Putamen (tissue), 1 donor: ENCODE measurements at places on chromosomes 6 and 20.
A peak's percentile ranks its signal among the peaks of the same experiment; 100 is the strongest.

DNA sequence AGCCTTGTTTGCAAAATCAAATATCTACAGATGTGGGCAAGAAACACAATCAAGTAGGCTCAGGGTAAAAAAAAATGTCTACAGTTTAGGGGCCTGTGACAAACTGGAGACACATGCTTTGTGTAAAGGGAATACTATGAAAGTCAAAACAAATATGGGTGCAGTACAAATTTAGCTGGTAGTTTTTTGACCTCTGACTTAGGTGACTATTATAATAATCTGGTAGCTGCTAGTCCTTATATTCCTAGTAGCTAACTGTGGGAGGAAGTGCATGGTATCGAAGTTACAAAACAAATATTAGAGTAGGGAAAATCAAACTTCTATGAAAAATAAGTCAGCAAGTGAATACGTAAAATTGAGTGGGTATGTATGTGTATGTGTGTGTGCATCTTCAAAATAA is 35.4 kb downstream of the CYP24A1 start:
- no peak for DNase-seq

DNA sequence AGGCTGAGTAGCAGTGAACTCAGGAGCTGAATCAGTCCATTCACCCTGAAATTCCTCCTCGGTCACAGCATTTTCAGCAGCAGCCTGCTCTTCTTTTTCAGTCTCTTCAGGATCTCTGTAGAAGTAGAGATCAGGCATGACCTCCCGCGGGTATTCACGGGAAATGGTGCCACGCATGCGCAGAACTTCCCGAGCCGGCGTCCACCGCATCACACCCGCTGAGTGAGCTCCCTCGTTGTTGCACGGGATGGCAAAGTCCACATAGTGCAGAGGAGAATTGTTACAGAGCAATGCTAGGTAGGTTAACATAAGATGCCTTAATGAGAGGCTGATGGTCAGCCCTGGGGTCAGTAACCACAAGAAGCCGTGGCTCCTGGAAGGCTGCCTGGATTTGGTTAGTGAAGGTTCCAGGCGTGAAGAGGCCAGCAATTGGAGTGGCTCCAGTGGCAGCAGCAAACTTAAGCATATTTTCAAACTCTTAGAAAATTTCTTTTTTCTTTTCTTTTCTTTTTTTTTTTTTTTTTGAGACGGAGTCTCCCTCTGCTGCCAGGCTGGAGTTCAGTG is 113.5 kb upstream of the HDAC2 start:
- no peak for DNase-seq

DNA sequence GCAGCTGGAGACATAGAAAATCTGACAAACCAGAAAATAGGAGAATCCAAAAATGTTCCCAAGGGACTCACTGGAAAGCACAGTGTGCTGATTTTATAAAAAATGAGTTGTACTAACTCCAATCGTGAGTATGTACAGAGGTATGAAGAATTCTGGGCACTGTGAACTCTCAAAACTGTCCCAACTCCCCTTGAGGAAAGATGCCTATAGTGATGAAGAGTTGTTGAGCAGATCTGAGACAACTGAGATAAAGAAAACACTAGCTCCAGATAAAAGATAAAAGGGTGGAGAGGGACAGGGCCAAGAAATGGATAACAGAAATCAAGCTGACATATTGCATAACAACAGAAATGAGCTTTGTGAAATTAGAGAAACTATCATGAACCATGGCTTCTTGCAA is 481.4 kb downstream of the MAFB start:
- DNase-seq: no peak

DNA sequence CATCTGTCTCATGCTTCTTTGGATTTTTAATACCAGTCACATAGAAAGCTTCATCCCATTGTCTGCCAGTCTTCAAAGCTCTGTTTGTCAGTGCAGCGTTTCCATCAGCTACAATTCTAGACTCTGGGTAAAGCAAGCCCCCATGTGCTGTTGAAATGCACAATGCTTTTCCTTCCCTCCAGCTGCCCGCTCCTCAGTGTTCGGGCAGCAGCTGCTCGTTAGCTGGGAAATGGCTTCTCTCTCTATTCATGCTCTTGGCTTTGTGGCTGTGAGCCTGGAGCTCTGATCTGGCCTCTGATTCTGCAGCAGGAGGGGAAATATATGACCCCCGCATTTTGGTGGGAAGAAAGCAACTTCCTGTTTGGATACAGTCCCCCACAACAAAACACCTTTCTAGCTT is 213.0 kb upstream of the CDYL start:
- peak; percentile 7 for DNase-seq

- DNase-seq: no peak
Measured at GRCh38 chr6:167426651-167427050, 101.8 kb downstream of the TTLL2 start.

- no peak for DNase-seq
Measured at GRCh38 chr20:11822540-11822794, 95.2 kb upstream of the BTBD3 start.
